RCC 7860 (cell line): ENCODE measurements at places on chromosomes 2 and 18.
A peak's percentile ranks its signal among the peaks of the same experiment; 100 is the strongest.

DNA sequence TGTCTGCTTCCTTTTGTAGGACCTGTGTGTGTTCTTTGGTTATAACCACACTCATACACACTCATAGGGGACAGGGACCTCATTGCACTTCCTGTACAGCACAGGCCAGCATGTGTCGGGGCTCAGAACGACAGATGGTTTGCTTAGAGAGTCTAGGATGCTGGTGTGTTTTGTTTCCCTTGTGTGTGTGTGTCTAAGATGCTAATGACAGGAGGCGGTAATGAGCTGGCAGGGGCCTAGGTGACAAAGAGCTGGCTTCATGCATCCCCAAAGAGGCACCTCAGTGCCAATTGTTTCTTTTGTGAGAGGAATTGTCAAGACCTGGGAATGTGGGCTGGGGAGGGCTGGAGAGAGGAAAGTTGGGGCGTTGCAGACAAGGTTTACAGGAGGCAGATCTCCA lies 66.6 kb downstream of the CELF4 start:
- no peak for DNase-seq

GRCh38 chr2:46373238-46373637 lies 76.0 kb downstream of the EPAS1 start:
- no peak for DNase-seq

DNA sequence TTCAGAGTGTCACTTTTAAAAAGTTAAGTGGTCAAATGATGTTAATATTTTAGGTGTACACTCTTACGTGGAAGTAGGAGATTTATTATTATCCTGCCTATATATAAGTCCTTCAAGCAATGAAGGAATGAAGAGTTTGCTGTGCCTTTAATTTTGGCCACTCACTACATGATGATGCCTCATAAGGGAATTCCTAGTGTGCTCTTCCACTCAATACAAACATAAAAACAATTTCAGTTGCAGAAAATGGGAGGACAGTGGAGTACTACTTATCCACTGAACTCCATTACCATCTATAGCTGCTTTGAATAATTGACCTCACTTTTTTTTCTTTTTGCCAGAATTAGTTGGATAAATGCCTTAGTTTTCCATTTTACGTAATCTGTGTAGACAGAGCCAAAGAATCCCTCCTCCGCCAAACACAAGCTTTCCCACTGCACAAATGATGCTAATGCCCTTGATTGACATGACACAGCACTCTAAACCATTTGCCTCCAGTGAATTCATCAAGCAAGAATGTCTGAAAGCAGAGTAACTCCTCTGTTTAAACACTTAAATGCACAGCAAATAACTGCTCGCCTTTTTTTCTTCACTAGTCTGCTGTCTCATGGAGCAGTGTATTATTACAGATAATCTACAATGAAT lies 751.1 kb upstream of the FANCL start:
- DNase-seq = no peak

- no peak for DNase-seq
Measured at GRCh38 chr2:190497428-190497827, 37.1 kb downstream of the NEMP2 start.

- no peak for DNase-seq
Measured at GRCh38 chr2:155645791-155646190, 686.7 kb downstream of the NR4A2 start.

- DNase-seq = peak; percentile 74
Measured at GRCh38 chr2:28269019-28269784, 123.5 kb upstream of the FOSL2 start.

DNA sequence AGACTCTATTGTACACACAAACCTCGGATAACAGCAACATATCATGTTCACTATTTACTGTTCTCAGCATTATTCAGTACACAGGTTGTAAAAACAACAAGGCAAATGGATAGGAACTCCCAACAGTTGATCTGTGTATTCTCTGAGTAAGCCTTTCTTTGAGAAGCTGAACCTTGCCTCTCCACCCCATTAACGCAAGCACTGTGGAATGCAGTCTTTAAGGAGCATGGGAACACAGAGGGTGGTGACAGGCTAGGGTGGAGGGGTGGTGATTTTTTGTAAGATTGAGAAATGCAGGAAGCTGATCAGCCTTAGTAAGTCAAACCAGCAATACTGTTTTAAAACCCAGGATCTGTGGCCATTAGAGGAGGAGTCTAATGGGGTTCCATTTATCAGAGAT lies 19.6 kb upstream of the SERPINB11 start:
- no peak for DNase-seq
